ENCODE measurements at places on chromosomes 5 and 9.
A peak's percentile ranks its signal among the peaks of the same experiment; 100 is the strongest.

DNA sequence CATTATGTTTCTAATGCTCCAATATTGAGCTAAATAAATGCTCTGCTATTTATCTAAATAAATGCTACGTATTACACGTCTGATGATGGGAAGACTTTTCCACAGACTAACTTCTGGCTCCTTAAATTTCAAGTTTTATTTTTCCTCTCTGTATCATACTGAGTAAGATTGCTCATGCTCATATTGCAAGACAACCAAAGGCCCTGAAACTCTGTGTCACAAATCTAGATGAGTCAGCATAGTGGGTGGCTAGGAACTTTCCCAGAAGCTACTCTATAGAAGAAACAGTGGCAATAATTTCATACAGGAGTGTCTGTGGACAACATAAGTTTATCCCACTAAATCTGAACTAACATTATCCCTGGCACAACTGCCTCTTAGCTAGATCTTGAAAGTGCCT, 53.0 kb upstream of the RFX3 start:
- DNase-seq: no peak

- peak; percentile 41 for DNase-seq
Observed at GRCh38 chr9:21381448-21382339, 3.5 kb downstream of the IFNA2 start.

- no peak for DNase-seq
Observed at GRCh38 chr9:104774132-104774531, 10.2 kb downstream of the NIPSNAP3B start.

GRCh38 chr9:125536167-125536772, 170.7 kb downstream of the MAPKAP1 start:
- DNase-seq: no peak

- no peak for DNase-seq
Observed at GRCh38 chr5:113031557-113031956, 55.0 kb downstream of the DCP2 start.

DNA sequence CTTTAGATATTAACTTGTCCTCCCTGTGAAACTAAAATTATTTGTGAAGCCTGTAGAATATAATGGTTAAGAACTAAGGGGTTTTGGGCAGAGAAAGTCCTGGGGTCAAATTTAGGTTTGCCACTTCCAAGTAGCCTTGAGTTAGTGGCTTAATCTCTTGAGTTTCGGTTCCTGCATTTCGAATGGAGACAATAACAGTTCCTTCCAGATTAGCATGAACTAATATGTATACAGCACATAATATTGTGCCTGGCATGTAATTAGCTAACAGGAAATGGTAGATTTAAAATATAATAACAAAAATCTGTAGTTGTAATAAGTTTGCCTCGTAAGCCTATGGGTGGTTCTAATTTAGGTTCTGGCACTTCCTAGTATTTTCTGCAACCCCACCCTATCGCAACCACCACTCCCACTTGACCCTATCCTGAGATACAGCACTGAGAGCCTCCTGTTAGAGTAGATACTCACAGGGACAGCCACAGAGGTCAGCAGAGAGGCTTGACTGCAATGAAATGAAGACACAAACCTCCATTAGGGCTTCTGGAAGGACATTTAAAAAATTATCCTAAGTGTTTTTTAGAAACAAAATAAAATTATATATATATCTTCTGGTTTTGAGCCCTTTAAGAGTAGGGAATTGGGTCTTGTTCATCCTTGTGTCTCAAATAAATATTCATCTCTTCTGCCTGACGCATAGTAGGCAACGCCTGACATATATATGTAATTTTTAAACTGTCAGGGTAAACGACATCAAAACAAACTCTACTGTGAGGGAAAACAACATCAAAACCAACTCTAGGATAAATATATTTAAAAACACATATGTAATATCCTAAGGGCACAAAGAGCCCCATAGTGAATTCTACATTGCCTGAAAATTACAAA, 8.5 kb downstream of the SPINK9 start:
- DNase-seq: peak; percentile 64

- DNase-seq: no peak
Observed at GRCh38 chr5:135951257-135951656, 3.5 kb downstream of the LECT2 start.

GRCh38 chr5:1008451-1009358, at the start of gene NKD2:
TSS of gene NKD2 (plus strand) at chr5:1008802. CDS start at chr5:1009058, 256 bp downstream.
- peak; percentile 73 for DNase-seq

DNA sequence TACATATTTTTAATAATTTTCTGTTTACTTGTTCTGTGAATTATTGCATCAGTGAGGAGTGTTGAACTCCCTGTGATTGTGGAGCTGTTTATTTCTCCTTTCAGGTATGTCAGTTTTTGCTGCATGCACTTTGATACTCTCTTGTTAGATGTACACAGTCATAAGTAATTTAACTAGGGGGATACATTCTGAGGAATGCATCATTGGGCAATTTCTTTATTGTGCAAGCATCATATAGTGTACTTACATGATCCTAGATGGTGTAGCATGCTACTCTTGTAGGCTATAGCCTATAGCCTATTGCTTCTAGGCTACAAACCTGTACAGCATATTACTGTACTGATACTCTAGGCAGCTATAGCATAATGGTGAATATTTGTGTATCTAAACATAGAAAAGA, 9.5 kb downstream of the DENND4C start:
- no peak for DNase-seq

- DNase-seq: no peak
Observed at GRCh38 chr9:5920860-5921328, 30.2 kb downstream of the MLANA start.

- DNase-seq: no peak
Observed at GRCh38 chr9:107127608-107128007, 155.5 kb upstream of the RAD23B start.

DNA sequence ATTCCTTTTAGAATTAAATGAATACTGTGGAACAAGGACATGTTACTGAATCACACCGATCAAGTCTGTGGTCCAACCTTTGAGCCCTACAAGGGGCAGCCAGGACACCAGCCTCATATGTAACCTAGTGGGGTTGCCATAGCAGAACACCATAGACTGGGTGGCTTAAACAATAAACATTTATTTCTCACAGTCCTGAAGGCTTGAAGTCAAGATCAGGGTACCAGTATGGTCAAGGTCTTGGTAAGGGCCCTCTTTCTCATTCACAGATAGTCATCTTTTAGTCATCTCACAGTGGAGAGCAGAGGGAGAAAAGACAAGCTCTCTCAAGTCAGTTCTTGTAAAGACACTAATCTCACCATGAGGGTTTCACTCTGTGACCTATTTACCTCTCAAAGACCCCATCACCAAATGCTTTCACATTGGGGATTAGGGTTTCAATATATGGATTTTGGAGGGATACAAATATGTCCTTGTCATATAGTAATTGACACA, 422.5 kb downstream of the GADD45G start:
- DNase-seq: no peak

- no peak for DNase-seq
Observed at GRCh38 chr9:79939819-79940218, 368.1 kb downstream of the TLE4 start.

DNA sequence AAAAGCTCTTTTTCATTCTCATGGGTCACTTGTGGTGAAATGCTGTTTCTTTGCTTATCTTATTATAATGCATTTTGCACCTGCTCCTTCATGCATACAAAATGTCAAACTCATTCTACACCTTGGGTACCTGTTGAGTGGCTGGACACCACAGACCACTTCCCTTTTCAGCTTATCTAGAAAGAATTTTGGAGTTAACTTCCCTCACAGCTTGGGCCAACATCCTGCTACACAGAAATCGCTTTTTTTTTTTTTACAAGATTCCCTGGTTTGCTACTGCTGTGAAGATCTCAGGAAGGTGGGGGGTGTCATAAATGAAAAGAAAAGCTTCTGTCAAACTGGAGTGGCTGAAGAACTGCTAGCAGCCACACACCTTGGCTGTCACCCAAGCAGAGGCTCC, 2.6 kb downstream of the REXO4 start:
- no peak for DNase-seq

- DNase-seq: no peak
Observed at GRCh38 chr5:55154873-55155272, 5.1 kb upstream of the GPX8 start.

GRCh38 chr5:16897284-16897704, 38.8 kb downstream of the MYO10 start:
- peak; percentile 82 for DNase-seq

- DNase-seq: no peak
Observed at GRCh38 chr9:108776920-108777639, 78.7 kb downstream of the ACTL7B start.

DNA sequence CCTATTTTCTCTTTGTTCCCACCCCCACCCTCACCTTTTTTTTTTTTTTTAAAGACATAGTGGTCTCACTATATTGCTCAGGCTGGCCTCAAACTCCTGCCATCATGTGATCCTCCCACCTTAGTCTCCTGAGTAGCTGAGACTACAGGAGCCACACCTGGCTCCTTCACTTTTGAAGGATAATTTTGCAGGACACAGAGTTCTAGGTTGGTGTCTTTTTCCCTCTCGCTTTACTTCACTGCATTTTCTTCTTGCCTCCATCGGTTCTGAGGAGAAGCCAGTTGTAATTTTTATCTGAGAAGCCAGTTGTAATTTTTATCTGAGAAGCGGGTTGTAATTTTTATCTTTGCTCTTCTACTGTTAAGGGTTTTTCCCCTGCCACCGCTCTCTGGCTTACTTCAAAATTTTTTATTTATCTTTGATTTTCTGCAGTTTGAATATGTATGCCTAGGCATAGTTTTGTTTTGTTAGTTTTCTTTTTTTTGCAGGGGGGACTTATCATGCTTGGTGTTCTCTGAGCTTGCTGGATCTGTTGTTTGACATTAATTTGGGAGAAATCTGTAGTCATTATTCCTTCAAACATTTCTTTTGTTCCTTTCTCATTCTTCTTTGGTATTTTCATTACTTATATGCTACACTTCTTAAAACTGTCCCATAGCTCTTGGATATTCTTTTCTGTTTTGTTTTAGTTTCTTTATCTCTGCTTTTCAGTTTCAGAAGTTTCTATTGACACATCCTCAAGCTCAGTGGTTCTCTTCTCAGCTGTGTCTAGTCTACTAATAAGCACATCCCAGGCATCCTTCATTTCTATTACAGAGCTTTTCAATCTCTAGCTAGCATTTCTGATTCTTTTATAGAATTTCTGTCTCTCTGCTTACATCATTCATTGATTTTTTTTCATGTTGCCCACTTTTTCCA, 148.2 kb upstream of the CHD1 start:
- no peak for DNase-seq

- no peak for DNase-seq
Observed at GRCh38 chr9:97271292-97271691, 36.2 kb upstream of the CCDC180 start.

GRCh38 chr5:61587125-61587524, 255.1 kb downstream of the ZSWIM6 start:
- DNase-seq: no peak

GRCh38 chr5:163915481-163915961, 410.1 kb downstream of the MAT2B start:
- no peak for DNase-seq

DNA sequence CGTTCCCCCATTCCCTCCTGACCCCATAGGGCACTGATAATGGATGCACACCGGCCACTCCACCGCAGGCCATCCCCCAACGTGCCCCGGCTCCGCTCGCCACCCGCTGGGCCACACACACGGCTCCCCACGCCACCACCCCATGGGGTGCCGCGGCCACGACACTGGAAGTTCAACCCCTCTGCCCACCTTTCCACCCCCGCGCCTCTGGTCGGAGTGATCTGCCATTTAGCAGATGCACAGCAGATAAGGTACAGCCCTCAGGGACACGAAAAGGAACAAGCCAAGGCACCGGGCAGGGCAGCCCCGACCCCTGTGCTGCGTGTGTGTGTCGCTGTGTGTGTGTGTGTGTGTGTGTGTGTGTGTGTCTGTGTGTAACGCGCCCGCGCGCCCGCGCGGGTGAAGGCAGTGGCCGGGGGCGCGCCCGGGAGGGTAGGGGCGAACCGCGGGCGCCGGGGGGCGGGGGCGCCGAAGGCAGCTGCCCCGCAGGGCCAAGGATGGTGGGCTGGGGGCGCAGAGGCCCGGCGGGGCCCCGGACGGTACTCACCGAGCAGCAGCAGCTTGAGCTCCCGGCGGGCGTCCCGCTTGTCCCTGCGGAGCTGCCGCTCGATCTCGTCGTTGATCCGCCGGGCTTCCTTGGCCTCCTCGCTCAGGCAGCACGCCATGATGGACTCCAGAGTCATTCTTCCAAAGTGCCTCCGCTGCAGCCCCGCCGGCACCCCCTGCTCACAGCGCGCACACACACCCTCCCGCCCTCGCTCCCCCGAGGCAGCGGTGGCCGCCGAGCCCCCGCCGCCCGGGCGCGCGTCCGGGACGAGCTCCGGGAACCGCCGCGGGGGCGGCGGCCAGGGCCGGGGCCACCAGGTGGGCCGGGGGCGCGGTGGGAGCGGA, 813 bp downstream of the GNAQ start:
- no peak for DNase-seq

DNA sequence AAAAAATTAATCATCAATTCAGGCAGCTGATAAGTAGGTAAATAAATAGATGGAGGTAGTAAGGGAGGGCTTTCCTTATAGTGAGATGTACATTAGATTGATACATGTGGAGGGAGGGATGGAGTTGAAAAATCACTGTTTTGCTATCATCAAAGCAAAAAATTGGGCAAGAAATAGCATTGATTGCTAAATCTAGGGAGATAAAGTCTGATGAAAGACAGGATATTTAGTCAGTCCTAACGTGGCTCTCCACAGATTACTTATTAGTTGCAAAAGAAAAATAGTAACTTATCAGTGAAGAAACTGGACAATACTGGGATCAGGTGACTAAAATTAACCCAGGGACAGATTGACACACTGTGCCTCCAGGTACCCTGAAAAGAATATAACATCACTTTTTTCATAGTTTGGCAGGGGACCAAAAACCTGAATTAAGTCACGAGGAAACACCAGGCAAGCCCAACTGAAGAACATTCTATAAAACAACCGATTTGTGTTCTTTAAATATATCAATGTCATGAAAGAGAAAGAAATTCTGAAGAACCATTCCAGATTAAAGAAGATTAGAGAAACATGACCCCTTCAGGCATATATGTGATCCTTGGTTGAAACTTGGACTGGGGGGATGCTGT, 27.1 kb upstream of the GOLPH3 start:
- no peak for DNase-seq

DNA sequence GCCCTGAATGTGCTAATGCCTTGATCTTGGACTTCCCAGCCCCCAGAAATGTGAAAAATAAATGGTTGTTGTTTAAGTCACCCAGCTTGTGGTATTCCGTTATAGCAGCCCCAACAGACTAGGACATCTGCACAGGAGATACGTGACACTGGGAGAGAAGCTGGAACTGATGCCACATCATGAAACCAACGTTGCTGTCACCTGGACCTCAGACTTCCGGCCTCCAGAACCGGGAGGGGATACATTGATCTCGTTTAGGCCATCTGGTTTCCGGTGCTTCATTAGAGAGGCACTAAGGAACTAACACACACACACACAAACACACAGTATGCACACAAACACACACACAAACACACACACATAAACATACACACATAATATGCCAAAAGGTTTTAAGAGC, 75.0 kb upstream of the ICE1 start:
- no peak for DNase-seq

GRCh38 chr5:151904909-151905308, 19.7 kb downstream of the GLRA1 start:
- DNase-seq: no peak

- DNase-seq: no peak
Observed at GRCh38 chr5:88287846-88288527, 19.3 kb upstream of the TMEM161B start.
